ENCODE measurements at places on chromosomes 11 and 22.

GRCh38 chr11:6443269-6444003 is 2.6 kb upstream of the HPX start:
- DNase-seq: peak; percentile 51

DNA sequence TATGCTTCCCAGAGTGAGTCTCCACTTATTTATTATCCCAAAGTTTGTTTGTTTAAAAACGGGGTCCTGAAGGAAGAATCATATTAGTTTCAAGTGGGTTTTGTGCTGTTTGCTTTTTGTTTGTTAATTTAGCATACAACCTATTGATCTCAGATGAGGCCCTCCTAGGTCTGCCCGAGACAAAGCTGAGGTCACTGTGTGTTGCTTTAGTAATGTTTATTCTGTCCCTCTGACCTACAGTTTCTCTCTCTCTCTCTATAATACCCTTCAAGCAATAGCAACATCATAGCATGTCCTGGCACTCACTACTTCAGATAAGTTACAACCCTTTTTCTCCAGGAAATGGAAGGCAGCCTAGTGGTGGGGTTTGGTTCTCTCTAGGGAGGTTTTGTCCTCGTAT is 63.4 kb downstream of the AMOTL1 start:
- no peak for DNase-seq

GRCh38 chr11:47997063-47998053 is 17.0 kb downstream of the PTPRJ start:
- no peak for DNase-seq

GRCh38 chr22:46355369-46355995 is 20.0 kb downstream of the TRMU start:
- peak; percentile 62 for DNase-seq

DNA sequence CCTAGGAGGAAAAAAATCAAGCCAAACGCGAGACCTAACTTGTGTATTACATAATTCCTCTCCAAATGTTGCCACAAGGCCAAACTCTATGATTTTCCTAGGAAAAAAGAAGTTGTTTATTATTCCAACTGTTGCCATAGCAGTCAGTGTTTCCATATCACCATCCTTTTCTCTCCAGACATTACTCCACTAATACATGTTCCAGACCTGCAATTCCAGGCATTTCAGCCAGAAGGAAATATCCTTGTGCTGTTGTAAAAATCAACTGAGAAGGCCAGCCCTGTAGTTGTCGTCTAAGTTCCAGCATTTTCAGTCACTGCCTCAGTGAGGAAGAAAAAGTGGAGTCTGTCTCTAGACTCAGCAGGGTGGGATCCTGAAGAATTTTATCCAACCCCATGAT is 33.1 kb upstream of the PAMR1 start:
- no peak for DNase-seq

DNA sequence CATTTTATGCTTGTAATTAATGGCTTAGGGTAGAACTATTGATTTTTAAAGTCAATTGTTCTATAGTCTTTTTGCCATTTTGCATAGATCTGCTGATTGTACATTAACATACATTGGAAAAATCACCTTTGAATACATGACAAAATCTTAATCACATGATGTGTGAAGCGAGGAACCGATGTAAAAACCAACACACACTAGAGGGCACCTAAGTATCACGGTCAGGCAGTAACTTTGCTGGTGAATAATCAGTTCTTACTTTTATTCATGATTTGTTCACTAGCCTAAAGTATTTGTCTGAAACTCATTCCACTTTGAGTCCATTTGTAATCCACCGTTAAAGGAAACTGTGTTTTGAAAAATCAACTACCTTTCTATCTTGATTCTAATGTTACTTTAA is 28.2 kb downstream of the JHY start:
- peak; percentile 14 for DNase-seq

DNA sequence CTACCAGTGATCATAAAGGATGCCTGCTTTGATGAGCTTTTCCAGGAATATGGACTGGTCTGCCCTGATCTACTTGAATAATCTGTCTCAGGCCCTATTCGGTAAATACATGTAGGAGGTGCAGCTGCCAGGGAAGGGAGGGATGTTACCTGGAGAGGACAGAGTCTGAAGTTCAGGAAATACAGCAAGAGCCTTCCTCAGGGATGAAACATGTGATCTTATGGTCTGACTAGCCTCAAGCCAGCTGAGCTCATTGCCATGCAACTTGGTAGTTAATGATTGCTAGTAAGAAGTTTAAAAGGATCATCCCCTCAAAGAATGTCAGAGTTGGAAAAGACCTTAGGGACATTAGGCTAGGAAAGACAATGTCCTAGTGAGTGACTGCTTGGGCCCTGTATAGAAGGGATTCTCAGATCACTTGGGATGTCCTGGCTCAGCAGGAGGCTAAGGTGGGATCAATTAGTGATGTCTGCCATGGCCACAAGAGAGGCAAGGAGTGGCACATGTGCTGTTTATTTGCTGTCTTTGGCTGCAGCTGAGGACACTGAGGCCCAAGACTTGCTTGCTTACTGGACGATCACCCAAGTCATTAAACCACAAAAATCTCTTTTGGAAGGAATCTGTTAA is 18.5 kb downstream of the PTPRJ start:
- DNase-seq: no peak

GRCh38 chr22:49752598-49753091 is 75.0 kb downstream of the BRD1 start:
- no peak for DNase-seq

DNA sequence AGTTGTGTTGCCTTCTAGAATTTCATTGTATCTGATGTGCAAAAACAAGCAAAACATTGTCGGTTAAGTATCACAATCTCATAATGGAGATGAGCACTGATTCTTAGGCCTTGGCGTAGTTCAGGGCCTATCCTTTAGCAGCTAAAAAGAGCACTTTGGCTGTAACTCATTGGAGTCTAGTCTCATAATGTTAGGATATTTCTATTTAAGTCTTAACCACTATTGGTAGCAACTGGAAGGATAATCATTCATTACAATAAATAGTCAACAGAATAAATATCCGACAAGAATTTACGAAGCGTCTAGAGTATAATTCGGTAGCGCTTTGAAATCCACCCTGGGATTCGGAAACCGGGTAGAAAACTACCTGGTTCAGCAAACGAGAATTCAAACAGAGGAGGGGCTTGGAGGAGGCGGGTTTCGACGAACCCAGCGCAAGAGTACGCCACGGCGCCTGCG is 461 bp upstream of the EED start:
- DNase-seq: no peak

GRCh38 chr22:38824585-38824984 is 19.2 kb downstream of the NPTXR start:
- peak; percentile 84 for DNase-seq

DNA sequence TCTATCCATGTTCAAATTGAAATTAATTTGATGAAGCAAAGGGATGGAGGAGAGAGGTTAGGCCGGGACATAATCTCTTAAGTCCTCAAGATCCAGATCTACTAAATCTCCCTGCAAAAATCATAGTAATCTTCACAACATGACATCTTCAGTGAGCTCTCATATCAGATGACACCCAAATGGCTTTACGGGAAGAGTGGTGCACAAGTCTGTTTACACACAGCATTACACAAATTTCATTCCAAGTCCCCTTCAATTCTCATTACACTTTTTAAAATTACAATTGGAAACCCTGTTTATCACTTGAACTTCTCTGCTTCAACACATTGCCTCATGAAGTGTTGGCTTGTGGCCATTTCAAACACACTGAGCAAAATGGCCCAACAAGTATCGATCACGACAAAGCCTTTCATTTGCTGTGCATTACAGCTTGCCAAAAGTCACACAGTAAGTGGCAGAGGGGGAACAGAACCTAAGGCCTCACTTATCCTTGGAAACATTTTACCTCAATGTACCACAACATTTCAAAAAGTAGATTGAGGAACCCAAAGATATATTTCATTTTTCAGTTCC is 17.9 kb upstream of the TPH1 start:
- DNase-seq: no peak

DNA sequence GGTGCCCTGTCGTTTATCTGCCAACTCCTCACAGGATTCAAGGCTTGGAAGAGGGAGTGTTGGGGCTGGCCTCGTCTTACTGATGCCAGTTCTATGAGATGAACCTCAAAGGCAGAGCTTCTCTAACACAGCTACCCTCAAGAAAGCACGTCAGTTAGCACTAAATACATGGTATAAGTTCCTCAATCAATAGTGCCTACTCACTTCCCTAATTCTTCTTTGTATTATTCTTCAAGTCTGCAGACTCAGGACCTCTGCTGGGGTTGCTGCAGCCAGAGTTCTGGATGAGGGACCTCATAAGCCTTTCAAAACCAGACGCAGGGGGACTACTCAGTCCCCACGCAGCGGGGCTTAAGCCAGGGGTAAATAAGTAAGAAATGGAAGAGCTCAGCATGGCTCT is 118.3 kb downstream of the VPREB1 start:
- no peak for DNase-seq

DNA sequence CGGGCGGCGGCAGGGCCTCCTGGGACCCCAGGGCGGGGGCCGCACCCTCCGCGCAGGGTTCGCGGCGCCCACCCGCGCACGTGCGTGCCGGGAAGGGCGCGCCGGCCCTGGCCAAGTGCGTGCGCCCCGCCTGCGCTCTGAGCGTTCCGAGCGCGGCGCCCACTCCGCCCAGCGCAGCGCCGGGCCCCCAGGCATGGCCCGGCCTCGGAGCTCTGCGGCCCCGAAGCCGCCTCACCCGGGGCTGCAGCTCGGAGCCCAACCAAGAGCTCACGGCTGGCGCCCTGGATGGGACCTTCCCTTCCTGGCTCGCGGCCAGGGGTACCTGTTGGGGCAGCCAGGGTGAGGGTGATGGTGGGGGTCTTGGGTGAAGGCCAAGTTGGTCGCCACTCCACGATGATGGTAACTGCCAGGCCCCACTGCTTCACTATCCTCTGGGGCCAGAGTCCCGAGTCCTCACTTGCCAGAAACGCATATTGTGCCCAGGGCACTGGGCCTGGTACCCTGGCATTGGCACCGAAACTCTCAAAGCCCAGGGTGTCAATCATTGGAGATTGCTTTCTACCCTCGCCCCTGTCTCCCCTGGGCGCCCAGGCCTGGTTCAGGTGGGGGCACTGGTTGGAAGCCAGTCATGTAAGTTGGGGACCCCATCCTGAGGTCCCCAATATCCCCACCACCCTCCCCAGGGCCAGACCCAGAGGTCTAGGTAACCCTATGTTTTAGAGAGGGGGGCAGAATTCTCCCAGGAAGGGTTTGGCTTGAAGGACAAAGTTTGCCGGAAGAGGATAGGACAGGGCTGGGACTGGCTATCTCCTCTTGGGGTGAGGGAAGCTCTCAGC is 882 bp downstream of the ANO1 start:
- no peak for DNase-seq

DNA sequence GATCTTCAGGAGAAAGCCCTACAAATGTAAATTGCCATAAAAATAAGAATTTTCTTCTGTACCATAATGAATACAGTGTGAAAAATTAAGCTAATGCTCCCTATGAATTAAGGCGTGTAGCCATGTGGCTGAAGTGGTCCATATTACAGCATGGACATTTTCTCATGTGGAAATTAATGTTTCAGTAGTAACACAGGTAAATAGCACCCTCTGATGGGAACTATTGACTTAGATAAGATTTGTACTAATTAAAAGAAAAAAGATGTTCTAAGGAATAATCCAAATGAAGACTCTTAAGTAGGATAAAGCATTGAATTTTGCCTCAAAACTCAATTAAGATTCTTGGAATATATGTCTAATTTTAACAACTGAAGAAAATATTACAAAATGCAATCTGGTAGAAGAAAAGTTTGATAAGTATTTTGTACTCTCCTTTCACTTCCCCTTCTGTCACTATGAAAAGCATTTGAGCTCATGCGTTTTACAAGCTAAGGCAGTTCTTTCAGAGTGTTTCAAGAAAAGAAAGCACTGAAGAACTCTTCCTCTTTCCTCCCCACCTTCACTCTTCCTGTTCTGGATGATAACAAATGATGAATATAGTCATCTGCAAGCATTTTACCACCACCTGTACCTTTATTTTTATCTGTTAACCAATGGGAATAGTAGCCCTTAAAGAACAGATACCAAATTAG is 9.9 kb upstream of the OR8D2 start:
- no peak for DNase-seq

- no peak for DNase-seq
These were observed 182.8 kb downstream of the C11orf87 start for GRCh38 chr11:109604481-109605400.

- DNase-seq: no peak
These were observed 98.9 kb downstream of the ARHGAP20 start for GRCh38 chr11:110613197-110613918.

DNA sequence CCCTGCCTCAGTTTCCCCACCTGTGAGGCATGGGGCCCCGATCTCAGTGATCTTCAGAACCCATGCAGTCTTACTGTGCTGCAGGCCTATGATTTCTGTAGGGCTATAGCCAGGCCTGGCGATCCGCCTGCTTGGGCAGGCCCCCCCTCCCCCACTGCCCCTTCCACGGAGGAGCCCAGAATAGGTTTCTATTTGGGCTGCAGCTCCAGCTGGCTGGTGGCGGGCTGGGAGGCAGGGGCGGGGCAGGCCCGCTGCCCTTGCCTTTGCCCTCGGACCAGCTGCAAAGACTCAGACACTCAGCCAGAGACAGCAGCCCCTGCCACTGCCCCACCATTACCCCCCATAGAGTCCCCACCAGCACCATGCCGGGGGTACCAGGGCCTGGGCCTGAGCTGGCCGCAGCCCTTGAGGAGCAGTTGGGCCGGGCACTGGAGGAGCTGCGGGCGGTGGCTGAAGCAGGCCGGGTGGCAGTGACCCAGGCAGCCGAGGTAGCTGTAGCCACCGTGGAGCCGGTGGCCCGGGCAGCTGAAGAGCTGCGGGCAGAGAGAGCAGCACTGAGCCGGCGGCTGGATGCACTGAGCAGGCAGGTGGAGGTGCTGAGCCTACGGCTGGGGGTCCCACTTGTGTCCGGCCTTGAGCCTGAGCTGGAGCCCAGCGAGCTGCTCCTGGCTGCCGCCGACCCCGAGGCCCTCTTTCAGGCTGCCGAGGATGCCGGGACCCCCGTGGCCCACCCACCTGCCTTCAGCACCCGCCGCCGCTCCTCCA is 12.2 kb downstream of the SMTN start:
- DNase-seq: no peak

- DNase-seq: no peak
These were observed 41.0 kb upstream of the CD5 start for GRCh38 chr11:61061081-61061826.

DNA sequence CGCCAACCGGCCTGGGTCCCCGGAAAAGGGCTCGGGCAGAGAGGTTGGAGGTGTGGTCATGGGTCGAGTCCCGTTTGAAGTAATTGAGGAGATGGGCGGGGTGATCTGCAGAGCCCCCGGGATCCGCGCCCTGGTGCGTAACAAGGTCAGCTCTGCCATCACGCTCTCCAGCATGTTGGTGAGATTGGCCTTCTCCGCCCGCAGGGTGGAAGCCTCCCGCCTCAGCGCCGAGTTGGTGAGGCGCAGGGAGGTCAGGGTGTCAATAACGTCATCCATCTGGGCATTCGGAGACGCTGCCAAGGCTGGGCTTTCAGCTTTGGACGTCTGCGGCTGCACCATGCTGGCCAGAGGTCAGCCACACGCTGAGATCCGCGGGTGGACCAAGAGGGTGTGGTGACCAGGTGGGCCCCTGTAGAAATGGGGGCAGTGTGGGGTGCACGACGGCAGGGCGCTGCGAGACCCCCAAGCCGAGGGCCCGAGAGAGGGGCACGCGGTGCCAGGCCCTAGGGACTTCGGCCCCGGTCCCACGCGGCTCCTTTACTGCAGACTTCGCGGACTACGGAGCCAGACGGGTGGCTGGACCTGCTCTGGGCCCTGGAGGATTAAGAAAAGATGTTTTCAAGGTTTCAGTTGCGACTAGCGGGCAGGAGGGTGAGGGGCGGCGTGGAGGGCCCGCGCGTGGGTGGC is 672 bp downstream of the RTL6 start:
- no peak for DNase-seq

Data from hematopoietic multipotent progenitor cell treated with erythropoietin and hydrocortisone succinate and interleukin-3 and kit ligand, for 8 days (in vitro differentiated cells).